ENCODE measurements at places on chromosomes 6 and 20.

DNA sequence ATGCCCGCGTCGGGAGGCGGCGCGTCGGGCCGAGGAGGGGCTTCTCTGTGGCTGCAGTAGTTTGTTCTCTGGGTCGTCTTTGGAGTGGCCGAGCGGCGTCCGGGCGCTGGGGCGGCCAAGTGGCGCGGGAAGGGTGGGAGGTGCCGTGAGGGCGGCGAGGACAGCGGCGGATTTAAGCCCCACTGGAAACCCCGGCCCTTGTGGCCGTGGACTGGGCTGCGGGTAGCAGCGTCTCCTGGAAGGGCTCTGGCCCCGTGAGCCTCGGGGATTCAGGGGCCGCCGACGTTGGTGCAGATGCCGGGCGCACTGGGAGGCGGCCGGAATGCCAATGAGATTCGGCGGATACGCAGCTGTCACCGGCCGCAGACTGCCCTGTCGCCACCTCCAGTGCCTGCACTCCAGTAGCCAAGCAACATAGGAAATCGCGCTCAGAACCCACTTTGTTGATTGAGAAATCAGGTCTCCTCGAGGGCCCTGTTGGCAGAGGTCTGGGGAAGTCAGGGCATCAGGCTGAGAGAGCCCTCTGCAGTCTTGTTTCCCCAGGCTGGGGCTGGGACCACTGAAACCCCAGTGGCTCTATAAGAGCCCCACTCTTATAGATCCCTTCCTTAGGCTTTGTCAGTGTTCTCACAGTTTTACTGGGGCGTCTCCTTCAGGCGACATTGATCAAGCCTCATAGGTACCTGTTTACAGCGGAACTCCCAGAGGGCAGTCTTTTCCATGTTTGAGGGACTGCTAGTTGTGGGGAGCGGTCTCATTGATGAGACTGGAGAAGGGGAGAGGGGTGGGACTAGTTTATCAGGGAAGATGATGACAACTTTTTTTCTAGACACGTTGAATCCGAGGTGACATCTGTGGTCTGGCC, 642 bp downstream of the GZF1 start:
- DNase-seq, result peak; percentile 69

DNA sequence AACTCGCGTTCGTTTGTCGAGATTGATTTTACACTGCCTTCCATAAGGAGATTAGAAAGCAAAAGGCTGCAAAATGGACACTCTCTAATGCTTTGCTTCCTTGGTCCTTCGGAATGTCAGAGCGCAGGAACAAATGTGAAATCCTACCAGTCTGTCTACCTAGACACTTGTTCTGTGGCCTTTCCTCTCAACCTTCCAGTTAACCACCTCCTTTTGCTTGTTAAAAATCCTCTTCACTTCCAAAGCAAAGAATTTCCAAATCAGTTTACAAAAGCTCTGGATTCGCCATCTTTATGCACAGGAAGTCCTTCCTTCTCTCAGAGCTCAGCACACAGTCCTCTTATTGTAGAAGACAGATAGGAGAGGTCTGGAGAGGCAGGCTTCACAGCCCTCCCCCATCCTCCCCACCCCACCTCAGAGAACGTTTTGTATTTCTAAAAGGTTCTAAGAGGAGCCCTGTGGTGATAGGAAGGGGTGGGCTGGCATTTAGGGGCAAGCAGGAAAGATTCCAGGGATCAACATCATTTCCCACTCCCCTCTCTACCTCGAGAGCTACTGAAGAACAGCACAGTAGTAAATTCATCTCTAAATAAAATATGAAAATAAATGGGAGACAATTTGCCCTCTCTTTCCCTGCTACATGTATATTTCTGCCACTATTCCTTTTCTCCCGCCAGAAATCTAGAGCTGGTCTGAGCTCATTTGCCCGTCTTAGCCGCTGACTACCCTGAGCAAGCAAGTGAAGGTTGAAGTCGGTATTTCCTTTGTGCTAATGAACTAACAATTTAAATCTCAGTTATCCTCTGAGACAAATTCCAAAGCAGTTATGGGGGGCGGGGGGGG, 18.9 kb downstream of the TFAP2A start:
- no peak for DNase-seq

DNA sequence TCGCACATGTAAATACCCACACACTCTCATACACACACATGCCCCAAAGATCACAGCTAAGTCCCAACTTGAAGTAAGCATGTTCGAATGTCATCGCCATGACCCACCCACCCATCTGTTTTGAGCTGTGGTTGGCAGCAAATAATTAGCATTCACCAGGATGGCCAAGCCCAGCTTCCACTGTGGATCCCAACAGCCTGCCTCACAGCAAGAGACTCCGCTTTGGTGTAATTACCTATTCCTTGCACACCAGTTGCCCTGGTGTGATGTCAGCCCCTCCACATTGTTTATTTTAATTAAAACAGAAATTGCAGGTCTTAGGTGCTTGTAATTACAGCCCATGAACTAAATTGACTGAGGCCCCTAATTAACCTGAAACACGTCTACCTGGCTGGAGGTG, 81.1 kb downstream of the MAFB start:
- DNase-seq, result no peak

GRCh38 chr6:170235391-170236125, 55.3 kb downstream of the DLL1 start:
- no peak for DNase-seq

DNA sequence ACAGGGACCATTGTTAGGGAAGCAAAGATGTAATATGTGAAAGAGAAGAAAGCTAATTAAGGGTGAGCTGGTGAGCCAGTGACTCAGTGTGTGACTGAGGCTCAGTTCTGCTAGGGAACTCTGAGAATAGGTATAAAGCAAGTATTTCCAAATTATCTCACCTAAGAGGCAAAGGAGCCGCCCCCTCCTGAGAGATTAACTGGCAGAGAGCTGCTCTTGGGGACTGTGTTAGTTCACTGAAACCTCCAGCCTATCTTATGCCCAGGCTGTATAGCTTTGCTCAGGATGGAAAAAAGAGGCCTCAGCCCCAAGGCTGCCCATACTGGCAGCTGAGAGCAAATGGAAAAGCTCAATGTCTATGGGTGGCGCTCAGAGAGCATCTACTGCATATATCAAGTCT, 152.0 kb downstream of the PAK5 start:
- no peak for DNase-seq

- DNase-seq, result no peak
These were observed 16.2 kb downstream of the HLA-DPB1 start for GRCh38 chr6:33091957-33092356.

- no peak for DNase-seq
These were observed 127.9 kb downstream of the GRM4 start for GRCh38 chr6:34018026-34018425.

DNA sequence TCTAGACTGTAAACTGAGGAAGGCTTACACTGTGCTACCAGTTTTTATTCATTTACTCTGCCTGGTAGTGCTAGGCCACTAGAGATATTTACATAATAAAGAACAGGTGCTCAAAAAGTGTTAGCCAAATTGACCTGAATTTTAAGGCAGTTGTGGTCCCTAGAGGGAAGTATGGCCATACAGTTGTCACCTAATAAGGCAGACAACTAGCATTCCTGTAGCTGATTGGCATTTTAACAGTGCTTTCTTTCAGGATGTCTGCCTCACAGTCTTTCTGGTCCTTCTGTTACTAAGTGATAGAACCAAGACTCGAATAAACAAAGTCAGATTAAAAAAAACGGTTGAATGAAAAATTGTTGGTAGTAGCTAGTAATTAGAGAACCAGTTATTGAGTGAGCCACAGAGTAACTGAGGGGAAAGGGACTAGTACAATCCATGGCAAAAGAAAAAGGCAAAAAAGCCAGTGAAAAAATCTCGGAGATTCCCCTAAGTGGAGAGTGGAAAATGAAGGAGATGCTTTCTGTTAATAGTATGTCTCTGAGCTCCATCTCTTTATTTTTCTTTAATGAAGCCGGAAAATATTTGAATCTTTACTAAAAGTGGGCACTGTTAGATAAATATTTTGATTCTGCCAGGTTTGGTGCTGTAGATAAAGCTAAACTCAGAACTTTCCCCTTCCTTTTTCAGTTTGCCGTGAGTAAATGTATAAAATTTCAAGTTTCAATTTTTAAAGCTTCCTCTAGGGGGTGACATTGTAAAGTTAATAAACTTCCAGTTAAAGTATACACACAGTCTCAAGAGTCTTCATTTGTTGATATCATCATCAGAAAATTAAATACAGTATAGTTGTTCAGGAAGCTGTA, 9.1 kb downstream of the VTA1 start:
- DNase-seq, result no peak
